ENCODE measurements at places on chromosomes 6 and 20.
A peak's percentile ranks its signal among the peaks of the same experiment; 100 is the strongest.

DNA sequence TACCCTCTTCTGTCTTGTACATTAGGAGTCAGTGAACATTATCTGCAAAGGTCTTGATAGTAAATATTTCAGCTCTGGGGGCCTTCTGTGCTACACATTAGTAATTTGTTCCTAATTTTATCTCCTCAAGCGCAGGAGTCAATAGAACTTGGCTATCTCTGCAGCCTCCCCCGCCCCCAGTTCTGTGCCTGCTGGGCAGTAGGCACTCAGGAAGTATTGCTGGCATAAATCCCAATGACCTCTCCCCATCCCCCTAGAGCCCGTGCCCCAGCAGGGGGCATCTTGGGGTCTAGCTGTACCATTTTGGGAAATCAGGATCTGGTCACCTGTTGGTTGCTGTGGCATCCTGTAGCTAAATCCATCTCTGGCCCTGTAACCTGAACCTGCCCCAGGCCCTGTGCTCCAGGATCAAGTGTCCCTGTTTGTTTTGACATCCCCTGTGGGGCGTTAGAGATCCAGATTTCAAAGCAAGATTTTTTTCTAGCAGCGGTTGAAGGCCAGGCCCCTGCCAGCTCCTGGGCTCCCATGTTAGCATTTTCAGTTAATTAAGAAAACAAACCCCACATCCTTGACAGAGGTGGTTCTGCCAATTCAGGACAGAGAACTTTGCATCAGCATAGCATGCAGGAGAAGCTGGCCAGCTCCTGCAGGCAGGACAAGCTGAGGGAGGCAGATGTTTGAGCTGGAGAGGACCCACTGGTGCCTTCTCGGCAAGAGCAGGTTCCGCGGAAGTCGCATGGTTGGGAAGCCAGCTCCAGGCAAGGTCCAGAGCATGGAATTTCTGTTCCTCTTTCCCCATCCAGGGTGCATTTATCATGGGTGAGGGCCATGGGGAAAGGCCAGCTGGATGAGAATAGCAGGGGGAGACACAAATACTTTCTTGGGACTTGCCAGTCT, 32.1 kb downstream of the DAAM2 start:
- DNase-seq: no peak

GRCh38 chr6:167529444-167530335, 204.8 kb downstream of the TTLL2 start:
- no peak for DNase-seq

GRCh38 chr20:25865715-25866656, 169.3 kb upstream of the ZNF337 start:
- peak; percentile 76 for DNase-seq

GRCh38 chr6:15276036-15276985, 30.4 kb downstream of the JARID2 start:
- no peak for DNase-seq

DNA sequence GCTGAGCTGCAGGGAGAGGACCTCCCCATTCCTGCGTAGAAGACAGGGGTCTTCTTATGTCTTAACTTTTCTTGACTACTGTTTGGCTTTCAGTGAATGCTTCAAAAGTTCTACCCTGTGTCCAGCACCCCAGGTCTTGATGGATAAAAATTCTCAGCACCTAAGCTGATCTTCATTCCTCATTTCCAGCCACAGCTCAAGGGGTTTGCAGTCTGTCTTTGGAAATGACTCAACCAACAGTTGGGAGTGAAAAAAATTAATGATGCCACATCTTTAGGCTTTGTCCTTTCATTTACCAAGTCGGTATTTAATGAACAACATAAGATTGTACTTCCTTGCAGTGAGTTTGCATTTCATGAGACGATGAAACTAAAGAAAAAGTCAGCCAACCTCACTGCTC, 40.3 kb downstream of the PRDM1 start:
- DNase-seq: no peak

DNA sequence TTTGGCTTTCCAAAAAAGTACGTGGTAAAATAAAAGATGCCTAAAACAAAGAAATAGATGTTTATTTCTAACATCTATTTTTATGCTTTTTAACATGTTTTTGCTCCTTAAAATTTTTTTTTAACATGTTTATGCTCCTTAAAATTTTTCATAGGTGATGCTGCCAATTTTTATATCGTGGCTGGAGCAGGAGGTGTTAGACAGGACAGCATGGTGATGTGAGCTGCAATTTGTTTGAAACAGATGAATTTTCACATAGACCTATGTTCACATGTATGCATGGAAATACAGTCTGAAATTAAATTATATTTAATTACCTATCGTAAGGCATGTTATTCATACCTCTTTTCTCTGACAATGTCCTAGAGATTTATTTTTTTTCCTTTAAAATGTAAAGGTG, 784.8 kb downstream of the EPHA7 start:
- DNase-seq: no peak

- DNase-seq: no peak
These were observed 84.4 kb downstream of the ANKRD60 start for GRCh38 chr20:58144096-58144495.

GRCh38 chr6:151387175-151387970, 4.0 kb downstream of the ZBTB2 start:
- DNase-seq: no peak

GRCh38 chr6:1912731-1913130, 303.0 kb downstream of the FOXC1 start:
- DNase-seq: no peak

DNA sequence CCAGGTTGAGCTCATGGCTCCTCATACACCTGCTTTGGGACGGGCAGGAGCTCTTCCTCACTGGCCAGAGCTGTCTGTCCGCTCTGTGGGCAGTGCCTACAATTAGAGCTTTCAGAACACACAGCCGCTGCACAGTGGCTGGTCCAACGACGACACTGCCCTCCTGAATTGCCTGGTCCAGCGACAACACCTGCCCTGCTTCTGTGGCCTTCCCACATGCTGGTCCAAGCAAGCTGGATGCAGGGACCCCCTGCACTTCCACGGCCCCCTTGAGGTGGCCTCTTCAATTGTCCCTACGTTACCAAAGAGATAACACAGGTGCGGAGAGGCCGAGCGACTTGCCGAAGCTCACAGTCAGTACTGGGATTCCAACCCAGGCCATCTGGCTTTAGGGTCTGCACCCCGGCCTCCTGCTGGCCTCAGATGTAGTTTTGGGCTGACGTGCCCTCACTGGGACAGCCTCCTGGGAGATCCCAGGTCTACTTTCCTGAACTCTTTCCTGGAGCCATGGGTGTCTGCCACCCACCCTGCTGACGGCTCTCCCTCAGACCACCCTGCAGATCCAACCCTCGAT, 1.4 kb upstream of the CHRNA4 start:
- no peak for DNase-seq

All from left lobe of liver (tissue), 2 donors.